Activated CD8-positive, alpha-beta memory T cell treated with anti-CD3 and anti-CD28 coated beads, Interleukin-2, amount 10 ng/mL, durations not matched to agents 7 days and 5 days (primary cell): ENCODE measurements at places on chromosomes 5 and 9. TPM values are rescaled to one million over a fixed set of nuclear protein-coding genes. Genes with fewer than 3 reads are reported as not detected.

The SLC45A2 gene
- not detected for total RNA-seq

The SOWAHA gene
- 0.42 TPM for total RNA-seq

The HAVCR1 gene
- 2.7 TPM for total RNA-seq

The ARL14EPL gene
- total RNA-seq = 0.12 TPM

The CYLC2 gene
- not detected for total RNA-seq

The RFX3 gene
- 11.5 TPM for total RNA-seq

The DROSHA gene
- 73.2 TPM for total RNA-seq

The KCNMB1 gene
- total RNA-seq = not detected

The BSPRY gene
- total RNA-seq = 6.0 TPM

The OR1Q1 gene
- not detected for total RNA-seq

The SPINK6 gene
- not detected for total RNA-seq

GRCh38 chr5:154211641-154212390 is 21.3 kb downstream of the GALNT10 start:
- no peak overlapping the region for H3K4me3 ChIP-seq
- H3K27me3 ChIP-seq = no peaks in the 10 kb centered on the region
- H3K27ac ChIP-seq = no peak overlapping the region

GRCh38 chr9:120713257-120714087 is 798 bp downstream of the MEGF9 start:
- H3K36me3 ChIP-seq = no peaks in the 10 kb centered on the region
- peak overlapping the region; percentile 80 for H3K4me3 ChIP-seq
- peak overlapping the region; percentile 55 for H3K27ac ChIP-seq
- no peaks in the 10 kb centered on the region for H3K27me3 ChIP-seq
- peaks cover 37% of the 10 kb centered on the region for H3K4me1 ChIP-seq

DNA sequence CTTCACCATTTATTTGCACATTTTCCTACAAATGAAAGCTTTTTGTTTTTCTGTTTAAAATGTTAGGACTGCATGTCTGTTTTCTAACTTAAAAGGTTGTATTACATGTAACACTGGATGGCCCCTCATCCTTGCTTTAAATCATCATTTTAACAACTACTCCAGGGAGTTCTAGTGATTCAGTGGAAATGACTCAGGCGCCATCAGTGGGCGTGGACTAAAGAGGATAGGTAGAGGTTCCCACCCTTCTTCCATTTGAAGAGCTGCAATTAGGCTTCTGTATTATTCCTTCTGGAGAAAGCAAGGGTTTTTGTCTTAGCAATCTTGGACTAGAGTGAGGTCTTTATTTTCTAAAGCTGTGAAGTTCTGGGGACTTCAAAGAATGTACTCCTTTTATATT is 213.7 kb downstream of the TMEM38B start:
- peaks cover 11% of the 10 kb centered on the region for H3K27me3 ChIP-seq
- no peak overlapping the region for H3K27ac ChIP-seq
- DNase-seq = no peak
- H3K4me1 ChIP-seq = no peaks in the 10 kb centered on the region

DNA sequence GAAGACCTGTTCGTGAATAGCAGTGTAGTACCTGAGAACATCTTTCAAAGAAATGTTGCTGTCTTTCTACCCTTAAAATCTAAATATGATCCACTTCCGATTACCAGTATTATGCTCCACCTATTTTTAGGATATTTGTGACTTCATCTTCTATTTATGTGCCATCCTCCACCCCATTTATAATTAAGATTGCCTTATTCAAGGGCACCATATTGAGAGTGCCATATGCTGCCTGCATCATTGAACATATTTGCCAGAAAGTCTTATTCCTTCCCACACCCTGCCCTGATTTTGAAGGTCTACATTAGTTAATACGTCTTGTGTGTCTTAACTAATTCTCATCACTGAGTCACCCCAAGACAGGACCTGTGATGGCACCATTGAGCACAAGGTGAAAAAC is 1076.7 kb downstream of the CDH12 start:
- H3K36me3 ChIP-seq = no peaks in the 10 kb centered on the region
- H3K27me3 ChIP-seq = no peaks in the 10 kb centered on the region
- DNase-seq = no peak
- H3K4me1 ChIP-seq = no peaks in the 10 kb centered on the region

- H3K4me1 ChIP-seq = no peaks in the 10 kb centered on the region
- H3K27me3 ChIP-seq = no peaks in the 10 kb centered on the region
- no peaks in the 10 kb centered on the region for H3K36me3 ChIP-seq
Observed at GRCh38 chr9:81211741-81212140, 477.6 kb downstream of the TLE1 start.

DNA sequence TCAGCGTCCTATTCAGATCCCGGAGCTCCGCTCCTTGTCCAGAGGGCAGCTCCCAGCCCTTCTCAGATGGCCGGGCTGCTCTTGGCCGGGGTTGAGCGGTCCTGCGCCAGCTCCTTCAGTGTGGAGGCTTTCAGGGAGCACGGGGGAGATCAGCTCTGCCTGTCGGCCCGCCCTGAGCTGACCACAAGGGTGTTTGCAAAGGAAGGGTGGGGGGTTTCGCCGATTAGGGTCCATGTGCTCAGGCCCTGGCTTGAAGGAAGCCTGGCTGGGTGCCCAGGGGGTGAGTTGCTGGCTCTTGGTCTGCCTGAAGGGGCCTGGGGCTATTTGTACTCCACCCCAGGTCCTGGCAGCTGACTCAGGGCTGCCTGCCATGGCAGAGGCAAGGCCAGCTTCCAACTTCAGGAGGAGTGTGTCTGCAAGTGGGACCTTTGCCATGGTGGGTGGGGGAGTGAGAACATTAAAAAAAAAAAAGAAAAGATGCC is 250.1 kb upstream of the KLF4 start:
- H3K27ac ChIP-seq = no peak overlapping the region
- H3K4me1 ChIP-seq = no peaks in the 10 kb centered on the region
- no peak overlapping the region for H3K4me3 ChIP-seq
- DNase-seq = no peak
- no peaks in the 10 kb centered on the region for H3K27me3 ChIP-seq

GRCh38 chr5:125050926-125051325 is 304.5 kb upstream of the ZNF608 start:
- H3K27ac ChIP-seq = no peak overlapping the region
- DNase-seq = no peak
- no peaks in the 10 kb centered on the region for H3K4me1 ChIP-seq
- H3K4me3 ChIP-seq = no peak overlapping the region
- no peaks in the 10 kb centered on the region for H3K36me3 ChIP-seq
- H3K27me3 ChIP-seq = no peaks in the 10 kb centered on the region

DNA sequence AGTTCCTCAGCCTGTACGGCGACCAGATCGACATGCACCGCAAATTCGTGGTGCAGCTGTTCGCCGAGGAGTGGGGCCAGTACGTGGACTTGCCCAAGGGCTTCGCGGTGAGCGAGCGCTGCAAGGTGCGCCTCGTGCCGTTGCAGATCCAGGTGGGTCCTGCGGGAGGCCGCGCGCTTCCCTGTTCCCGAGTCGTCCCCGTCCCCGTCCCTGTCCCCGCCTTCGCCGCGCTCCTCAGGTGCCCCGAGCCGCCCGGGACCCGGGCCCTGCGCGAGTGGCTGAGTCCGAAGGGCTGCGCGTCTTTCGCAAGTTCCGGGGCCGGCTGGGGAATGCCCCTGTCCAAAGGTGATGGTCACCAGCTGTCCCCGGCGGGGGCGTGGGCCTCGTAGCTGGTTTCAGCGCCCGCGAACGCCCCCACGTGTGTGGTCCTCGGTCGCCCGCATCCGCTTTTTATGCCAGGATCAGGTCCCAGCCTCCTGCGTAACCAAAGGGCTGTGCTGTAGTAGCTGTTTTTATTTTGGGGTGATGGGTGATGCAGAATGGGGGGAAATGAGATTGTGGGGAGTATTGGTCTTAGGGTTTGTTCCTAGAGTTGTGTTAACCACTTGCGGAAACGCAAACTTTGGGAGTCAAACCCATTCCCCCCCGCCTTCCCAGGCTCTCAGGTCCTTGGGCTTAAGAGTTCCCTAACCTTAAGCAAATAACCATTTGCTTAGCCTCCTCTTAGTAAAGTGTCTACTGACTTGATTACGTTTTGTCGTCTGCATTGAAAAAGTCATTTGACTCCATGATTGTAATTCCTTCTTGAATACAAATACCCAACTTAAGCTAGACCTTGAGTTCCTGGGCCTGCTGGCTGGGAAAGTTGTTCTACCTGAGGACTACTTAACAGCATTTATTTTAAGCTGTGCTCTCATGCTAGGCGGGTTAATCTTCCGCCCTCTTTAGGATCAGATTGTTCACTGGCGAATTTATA is 663 bp downstream of the ISOC1 start:
- peaks cover 21% of the 10 kb centered on the region for H3K27me3 ChIP-seq
- H3K4me1 ChIP-seq = peaks cover 28% of the 10 kb centered on the region
- DNase-seq = peak; percentile 72
- H3K27ac ChIP-seq = peak overlapping the region; percentile 77
- H3K4me3 ChIP-seq = peak overlapping the region; percentile 84

GRCh38 chr5:34881246-34881645 is 34.1 kb downstream of the RAD1 start:
- H3K4me1 ChIP-seq = no peaks in the 10 kb centered on the region
- H3K27ac ChIP-seq = no peak overlapping the region
- H3K27me3 ChIP-seq = peaks cover 21% of the 10 kb centered on the region

DNA sequence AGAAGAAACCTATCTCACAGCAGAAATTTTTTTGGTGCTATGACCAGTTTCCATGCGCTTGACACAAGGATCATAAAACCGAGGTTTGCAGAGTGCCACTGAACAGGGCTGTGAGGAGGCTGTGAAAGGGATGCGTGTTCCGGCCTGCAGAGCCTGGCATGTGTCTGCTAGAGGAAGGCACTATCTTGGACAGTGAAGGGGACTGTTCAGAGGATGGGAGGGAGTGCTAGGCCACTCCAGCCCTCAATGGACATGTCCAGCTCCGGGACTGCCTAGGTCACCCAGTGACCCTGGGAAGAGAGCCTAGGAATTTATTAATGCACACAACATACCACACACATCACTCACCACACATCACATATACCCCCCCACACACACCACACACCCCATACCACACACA is 275.9 kb downstream of the GADD45G start:
- H3K27ac ChIP-seq = no peak overlapping the region
- no peak overlapping the region for H3K4me3 ChIP-seq
- DNase-seq = peak; percentile 39
- H3K36me3 ChIP-seq = no peaks in the 10 kb centered on the region
- no peaks in the 10 kb centered on the region for H3K27me3 ChIP-seq
- H3K4me1 ChIP-seq = no peaks in the 10 kb centered on the region
